ENCODE measurements at places on chromosomes 3 and 15.

DNA sequence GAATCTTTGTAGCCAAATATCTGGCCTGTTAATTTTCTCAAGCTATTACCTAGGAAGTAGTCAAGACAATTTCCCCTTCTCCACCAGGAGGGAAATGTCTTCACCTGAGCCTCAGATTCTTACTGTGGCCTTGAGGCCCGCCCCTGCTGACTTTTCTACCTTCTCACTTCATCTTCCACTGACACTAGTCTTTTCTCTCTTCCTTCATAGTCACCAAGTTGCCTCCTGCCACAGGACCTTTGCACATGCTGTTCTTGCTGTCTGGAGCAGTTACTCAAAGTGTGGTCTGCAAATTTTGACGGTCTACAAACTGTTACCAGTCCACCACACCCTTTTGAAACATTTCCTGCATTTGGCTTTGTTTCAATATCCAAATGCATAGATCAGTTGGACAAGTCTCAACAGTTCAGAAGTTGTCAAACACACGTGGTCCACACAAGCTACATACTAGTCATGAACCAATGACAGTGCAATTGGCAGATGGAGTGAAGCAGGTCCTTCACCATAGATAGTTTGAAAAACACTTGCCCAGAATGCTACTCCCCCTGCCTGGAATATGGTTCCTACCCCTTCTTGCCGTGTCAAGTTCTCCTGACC, 100.5 kb downstream of the OSBPL10 start:
- DNase-seq, result no peak

DNA sequence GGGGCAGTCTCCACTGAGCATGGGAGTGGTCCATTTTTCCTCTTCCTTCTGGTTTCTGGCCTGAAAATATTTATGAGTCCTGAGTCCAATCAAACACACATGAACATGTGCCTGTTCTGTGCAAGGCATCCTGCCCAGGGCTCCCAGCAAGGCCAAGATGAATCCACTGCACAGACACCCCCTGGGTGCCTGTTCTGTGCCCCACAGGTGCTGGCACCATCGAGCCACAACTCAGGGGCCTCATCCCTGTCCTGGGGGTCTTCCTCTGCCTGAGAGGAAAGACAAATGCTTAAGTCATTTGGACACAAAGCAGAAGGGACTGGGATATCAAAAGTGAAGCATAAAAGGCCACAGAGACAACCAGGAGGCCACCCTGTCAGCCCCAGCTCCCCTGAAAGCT, 87.4 kb upstream of the IQSEC1 start:
- no peak for DNase-seq

DNA sequence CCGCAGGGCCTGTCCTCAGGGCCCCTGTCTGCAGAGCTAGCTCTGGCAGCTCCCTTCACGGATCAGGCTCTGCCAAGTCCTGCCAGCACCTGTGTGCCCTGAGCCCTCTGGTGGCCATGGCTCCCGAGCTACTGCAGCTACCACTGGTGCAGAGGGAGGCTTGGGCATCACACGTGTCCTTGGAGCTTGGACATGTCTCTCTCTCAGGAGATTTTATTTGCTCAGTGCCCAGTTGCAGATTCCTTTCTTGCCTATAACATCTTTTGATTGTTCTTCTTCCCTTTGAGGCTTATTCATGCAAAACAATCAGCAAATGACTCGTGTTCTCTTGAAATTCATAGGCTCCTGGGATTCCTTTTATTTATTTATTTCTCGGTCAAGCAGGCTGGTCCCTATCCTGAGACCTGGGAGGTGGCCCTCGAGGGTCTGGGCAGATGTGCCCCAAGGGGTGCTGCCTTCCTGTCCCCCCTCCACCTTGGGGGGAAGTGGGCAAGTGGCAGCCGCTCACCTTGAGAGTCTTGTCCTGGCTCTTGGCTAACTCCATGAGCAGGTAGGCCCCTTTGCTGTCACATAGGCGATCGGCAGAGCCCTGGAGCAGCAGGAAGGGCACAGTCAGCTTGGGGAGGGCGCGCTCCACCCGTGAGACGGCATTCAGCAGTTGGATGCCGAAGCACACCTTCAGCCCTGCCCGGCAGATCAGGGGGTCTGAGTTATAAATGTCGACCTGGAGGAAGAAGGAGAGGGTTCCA, 21.9 kb downstream of the ABTB1 start:
- no peak for DNase-seq

GRCh38 chr3:70308760-70309159, 3.7 kb downstream of the MDFIC2 start:
- no peak for DNase-seq

GRCh38 chr3:58036293-58037032, 28.2 kb downstream of the FLNB start:
- no peak for DNase-seq

GRCh38 chr15:100464256-100464655, 64.5 kb downstream of the CERS3 start:
- DNase-seq, result no peak

- no peak for DNase-seq
Measured at GRCh38 chr3:28986922-28987321, 293.9 kb upstream of the RBMS3 start.

GRCh38 chr15:31241888-31242522, 84.6 kb upstream of the KLF13 start:
- no peak for DNase-seq

DNA sequence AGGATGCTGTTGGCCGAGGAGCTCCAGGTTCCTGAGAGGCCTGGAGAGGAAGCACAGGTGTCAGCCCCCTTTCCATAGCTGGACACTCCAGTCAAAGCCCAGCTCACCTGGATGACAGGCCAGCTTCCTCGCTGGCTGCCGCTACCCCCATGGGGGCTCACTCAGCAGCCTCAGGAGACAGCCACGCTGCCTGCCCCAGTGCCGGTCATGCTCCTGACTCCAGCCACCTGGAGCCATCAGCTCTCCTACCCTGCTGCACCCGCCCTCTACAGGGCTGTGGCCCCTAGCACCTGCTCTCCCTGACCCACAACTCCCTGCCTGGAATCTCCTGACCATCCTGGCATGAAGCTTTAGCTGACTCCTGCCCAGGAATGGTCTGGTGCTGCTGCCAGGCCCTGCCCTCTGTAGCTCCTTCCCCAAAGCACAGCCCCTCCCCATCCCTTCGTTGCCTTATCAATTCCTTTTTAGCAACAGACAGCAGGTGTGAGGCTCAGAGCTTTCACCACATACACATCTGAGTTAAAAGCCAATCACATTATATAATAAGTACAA, 94.2 kb downstream of the NUP210 start:
- DNase-seq, result no peak

GRCh38 chr3:63955830-63956545, 43.8 kb upstream of the SCAANT1 start:
- no peak for DNase-seq

DNA sequence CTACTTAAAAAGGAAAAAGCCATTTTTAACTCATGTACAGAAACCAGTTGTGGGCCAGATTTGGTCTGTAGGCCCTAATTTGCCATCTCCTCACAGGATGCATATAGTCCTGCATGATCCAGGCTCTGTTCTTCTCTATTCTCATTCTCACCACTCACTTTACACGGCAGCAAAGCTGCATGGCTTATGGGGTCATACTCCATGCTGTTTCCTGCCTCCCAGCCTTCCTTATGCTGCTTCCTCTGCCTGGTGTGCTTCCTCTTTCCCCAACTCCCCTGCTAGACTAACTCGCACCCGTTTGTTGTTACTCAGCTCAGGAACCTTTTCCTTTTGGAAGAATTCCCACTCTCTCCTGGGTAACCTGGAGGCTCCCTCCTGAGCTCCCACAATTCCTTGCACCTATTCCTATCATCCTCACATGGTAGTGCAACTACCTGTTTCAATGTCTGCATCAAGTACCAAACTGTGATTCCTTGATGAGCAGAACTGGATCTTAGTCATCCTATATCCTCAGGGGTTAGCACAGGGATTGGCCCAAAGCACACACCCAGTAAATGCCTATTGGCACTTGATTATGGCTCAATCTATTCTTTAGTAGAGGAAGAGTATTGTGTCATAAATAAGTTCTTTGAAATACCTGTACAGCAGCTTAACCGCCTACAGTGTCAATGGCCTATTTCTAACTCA, 172.1 kb upstream of the MITF start:
- DNase-seq, result no peak

GRCh38 chr15:40456299-40456712, 14.5 kb upstream of the CHST14 start:
- DNase-seq, result no peak

DNA sequence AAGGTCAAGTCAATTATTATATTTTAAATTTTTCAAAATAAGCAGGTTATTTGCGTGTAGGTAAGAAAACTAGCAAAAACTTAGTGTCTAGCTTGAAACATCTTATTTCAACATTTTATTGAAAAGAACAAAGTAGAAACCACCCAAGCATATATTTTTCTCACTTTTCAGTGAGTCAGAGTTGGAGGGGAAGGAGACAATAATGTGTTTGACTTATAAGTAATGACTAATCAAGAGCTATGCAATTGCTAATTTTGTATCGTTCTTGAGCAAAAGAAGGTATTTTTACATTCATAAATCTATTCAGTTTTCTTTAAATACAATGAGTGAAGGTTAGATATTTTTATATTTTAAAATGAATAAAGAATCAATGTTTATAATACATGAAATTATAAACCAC, 54.4 kb upstream of the P2RY1 start:
- no peak for DNase-seq
